ENCODE measurements at places on chromosomes 16 and 17.

DNA sequence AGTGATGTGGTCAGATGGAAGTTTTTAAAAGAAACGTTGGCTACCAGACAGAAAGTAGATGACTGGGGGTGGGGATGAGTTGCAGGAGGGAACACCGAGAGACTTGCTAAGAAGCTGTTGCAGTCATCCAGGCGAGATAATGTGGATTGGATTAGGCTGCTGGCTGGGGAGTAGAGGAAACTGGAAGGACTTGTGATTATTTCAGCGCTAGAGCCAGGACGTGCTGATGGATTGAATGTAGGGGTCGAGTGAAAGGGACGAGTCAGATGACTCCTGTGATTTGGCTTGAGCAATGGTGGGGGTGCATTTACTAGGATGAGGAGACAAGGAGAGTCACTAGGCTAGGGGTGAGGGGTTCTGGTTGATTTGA lies 88.5 kb downstream of the CLEC16A start:
- DNase-seq: no peak

DNA sequence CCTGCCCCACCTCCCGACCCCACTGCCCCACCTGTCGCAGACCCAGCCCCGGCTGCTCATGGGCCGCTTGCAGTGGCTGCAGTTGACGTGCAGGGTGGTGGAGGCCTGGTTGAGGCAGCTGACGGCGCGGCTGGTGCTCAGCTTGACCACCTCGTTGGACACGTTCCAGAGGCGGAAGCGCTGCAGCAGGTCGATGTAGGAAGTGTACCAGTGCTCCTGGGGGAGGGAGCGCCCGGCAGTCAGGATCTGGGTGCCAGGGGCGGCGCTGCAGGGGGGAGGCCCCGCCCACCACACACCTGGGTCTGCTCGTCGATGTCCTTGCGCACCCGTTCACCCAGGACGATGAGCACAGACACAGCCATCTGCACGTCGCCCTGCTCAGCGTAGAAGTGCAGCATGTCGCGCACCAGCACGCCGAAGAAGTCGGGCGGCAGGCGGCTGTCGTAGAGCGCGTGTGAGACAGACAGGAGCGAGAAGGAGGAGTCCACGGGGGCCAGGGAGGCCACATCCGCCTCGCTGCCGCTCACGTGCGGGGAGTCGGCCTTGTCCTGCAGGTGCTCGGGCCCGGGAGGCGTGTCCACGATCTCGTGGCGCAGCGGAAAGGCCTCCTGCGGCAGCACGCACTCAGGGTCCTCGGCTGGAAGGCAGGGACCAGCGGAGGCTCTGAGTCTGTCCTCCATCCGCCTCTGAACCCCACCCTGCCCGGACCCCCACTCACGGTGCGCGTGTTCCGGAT lies 995 bp upstream of the JMJD8 start:
- peak; percentile 52 for DNase-seq

GRCh38 chr17:66349521-66350254 lies 47.3 kb downstream of the PRKCA start:
- DNase-seq: peak; percentile 67

DNA sequence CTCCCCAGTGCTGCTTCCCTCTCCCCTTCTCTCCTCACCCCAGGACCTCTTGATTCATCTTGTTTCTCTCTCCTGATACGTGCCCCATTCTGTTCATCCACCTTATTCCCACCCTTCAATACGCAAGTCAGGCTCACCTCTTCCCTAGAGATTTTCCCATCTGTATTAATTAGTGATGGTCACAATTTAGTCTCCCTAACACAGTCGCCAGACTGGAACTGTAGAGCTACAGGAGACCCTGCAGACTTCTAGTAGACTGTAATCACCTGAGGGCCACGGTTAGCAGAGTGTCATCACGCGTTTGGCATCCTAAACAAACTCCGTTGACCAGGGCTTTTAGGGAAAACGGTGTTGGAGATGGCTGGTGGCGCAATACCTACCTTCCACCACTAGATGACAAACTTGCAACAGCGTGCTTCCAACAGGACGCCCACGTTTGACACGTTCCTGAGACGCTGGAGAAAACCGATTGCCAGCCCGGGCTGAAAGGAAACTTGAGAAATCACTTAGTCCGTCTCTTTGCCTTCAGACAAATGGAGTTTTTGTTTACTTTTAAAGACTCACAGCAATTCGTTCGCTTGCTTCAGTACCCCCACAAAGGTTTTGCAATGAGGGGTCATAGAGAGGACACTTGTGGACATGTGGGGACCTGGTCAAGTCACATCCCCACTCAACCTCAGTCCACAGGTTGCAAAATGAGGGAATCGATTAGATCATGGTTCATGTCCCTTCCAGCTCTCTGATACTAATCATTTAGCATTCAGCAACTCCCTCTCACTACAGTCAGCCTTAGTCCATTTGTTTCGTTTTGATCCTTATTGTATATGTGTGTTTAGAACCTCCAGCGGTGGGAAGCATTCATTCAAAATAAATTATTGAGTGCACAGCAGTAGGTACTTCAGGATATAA lies 20.6 kb downstream of the MYL4 start:
- peak; percentile 76 for DNase-seq

GRCh38 chr17:13140750-13141149 lies 122.9 kb upstream of the ELAC2 start:
- peak; percentile 1 for DNase-seq

DNA sequence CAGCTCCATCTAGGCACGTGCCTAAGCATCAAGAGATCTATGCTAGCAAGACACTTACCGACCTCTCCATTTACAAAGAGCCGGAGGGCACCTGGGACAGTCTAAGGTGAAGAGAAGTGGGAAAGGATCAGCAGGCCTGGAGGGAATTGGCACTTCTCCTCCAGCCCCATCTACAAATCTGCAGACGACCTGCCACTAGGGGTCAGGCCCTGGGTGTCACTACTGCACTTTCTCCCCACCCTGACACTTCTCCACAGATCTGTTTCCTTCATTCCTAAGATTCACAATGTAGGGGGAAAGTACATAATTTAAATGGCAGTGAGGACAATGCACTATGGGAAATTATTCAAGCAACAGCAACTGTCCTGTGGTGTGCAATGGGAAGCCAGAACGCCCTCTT lies 8.1 kb downstream of the MKS1 start:
- DNase-seq: no peak

DNA sequence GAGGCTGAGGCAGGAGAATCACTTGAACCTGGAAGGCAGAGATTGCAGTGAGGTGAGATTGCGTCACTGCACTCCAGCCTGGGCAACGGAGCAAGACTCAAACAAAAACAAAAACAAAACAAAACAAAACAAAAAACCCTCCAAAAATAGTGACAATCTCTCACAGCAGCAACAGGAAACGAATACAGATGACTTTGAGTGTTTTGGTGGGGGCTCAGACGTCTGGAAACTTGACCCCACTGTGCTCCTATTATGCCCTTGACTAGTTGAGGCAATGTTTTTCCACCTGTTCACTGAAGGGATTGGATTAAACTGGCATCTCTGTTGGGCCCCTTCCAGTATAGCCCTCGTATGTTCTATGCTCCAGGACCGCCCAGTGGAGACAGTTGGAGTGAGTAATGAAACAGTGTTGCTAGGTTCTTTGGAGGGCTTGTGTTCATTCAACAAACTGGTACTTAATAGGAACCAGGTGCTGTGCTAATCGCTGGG lies 167.0 kb downstream of the UTP18 start:
- DNase-seq: peak; percentile 37

GRCh38 chr16:89313583-89313982 lies 96.1 kb downstream of the ZNF778 start:
- no peak for DNase-seq
